Activated CD4-positive, alpha-beta T cell treated with anti-CD3 and anti-CD28 coated beads, Interleukin-2, amount 50 U/mL, for 1 hour (primary cell): ENCODE measurements at places on chromosomes 5 and 9.

DNA sequence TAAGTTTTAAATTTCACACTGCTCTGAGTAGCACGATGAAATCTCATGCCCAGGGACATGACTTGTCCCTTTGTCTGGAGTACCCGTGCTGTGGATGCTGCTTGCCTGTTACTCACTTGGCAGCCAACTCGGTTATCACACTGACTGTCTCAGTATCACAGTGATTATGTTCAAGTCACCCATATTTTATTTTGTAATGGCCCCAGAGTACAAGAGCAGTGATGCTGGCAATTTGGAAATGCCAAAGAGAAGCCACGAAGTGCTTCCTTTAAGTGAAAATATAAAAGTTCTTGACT is 22.8 kb upstream of the SCGB3A2 start:
- no peak for DNase-seq

- DNase-seq, result no peak
Measured at GRCh38 chr9:76905791-76906646, at the start of gene PRUNE2. Gene PRUNE2 (minus strand): TSS chr9:76906114. CDS start chr9:76905963, 151 bp downstream.

DNA sequence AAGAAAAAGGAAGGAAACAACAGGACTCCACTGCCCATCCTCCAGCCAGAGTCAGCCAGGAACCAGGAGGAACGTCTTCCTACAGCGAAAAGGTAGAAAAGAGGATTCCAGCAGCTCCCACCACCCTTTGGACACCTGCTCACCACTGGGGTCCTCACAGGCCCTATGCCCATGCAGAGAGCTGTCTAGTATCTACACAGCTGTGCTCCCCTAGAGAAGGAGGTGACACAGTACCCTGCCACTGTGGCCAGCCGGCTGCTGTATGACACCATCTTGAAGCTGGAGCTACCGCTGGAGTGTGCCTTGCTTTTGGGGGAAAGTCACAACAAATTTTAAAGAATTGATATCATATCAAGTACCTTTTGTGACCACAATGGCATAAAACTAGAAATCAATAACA is 92.6 kb downstream of the GTF3C4 start:
- no peak for DNase-seq

- no peak for DNase-seq
Measured at GRCh38 chr9:88789785-88790184, 201.5 kb upstream of the S1PR3 start.

- no peak for DNase-seq
Measured at GRCh38 chr9:134422301-134423090, 96.2 kb downstream of the RXRA start.

DNA sequence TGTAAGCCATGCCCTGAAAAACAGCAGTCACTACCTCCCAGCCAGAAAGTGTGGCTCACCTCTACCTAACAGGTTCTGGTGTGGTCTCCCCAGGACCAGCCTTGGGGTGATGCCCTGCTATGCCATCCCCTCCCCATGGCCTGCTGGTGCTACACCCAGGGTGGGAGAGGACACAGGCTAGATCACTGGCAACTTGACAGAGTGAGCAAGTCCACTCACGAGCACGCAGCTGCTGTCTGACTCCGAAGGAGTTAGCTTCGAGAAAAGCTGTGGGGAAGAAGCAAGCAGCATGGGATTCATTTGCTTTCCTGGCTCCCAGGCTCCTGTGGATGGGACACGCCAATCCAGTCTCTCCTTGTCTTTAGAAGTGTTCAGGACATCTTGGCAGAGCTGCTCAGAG is 102.2 kb downstream of the COL5A1 start:
- DNase-seq, result no peak

DNA sequence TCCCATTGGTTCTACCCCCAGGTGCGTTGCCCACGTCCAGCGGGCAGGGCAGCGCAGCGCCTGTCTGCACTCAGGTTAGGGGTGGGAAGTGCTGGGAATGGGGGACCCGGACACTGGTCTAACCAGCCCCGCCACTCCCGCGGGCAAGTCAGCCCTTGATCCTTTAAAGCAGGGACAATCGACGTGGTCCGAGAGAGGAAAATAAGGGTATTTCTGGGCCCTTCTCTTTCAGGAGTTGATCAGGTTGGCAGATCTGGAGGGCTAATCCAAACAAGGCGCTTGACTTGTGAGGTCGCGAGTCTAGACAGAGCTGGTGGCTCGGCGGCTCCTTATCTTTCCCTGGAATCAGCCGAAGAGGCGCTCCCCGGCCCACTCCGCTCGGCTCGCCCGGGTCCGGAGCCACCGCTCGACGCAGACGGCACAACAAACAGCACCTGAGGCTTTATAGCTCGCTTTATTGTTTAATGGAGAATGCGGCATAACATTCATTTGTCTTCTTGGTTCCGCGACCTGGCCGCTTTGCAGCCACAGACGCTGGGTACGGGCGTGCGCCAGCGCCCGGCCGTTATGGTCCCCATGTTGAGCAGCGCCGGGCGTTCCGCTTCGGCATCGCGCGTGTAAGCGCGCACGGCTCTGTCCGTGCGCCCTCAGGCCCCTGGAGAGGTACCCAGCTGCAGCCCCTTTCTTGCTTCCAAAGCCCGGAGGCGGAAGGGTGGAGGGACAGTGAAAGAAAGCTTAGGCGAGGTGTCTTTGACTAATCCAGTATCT is 15.8 kb downstream of the ISL1 start:
- no peak for DNase-seq

- DNase-seq, result no peak
Measured at GRCh38 chr5:121378046-121378445, 473.6 kb upstream of the FTMT start.

DNA sequence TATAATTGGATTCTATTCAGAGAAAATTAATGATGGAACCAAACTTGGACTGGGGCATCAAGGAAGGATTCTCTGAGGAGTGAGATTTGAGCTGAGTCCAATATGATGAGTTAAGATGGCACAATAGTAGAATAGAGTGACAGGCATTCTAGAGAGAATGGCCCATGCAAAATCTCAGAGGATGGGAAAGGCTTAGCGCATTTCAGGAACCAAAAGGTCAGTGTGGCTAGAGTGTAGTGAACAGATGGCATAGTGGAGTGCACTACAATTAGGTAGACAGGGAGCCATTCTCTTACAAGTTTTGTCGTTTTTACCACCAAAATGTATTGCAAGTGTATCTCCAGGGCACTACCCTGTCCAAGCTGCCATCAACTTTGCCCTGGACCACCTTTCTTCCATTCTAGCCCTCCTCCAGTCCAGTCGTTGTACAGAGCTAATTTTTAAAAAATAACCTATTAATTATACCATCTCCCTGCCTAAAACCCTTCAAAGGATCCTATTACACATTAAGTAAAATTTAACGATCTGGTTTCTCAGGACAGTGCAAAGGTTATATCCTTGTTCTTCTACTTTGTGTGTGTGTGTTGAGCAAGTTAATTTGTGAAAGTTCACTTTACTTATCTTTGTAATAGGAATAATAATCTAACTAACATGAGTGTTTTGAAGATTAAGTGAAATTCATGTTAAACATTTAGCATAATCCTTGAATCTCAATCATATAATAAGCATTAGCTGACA is 211.7 kb downstream of the COMMD10 start:
- DNase-seq, result no peak

- DNase-seq, result no peak
Measured at GRCh38 chr5:78521455-78521854, 127.1 kb downstream of the LHFPL2 start.

GRCh38 chr5:78591972-78592700 is 56.4 kb downstream of the LHFPL2 start:
- DNase-seq, result no peak

DNA sequence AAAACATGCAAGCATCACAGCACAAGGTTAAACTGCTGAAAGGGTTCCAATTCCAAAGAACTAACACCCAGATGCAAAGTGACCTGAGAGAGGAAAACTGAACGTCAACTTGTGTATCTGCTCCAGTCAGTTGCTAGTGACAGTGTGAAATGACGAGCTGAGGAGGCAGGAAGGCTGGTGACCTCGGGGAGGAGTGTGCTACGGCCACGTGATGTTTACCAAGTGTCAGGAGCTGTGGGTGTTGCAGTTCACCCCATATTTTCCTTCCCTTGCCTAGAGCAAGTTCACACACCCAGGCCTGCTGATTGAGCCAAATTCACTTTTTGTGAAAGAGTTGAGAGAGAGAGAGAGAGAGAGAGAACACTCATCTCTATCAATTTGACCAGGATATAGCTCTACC is 231.6 kb upstream of the ANKH start:
- no peak for DNase-seq

- DNase-seq, result no peak
Measured at GRCh38 chr9:131965841-131966240, 113.8 kb downstream of the MED27 start.

GRCh38 chr9:135101486-135101885 is 14.0 kb downstream of the OLFM1 start:
- DNase-seq, result no peak

- DNase-seq, result no peak
Measured at GRCh38 chr9:114105236-114105635, 6.1 kb upstream of the KIF12 start.

DNA sequence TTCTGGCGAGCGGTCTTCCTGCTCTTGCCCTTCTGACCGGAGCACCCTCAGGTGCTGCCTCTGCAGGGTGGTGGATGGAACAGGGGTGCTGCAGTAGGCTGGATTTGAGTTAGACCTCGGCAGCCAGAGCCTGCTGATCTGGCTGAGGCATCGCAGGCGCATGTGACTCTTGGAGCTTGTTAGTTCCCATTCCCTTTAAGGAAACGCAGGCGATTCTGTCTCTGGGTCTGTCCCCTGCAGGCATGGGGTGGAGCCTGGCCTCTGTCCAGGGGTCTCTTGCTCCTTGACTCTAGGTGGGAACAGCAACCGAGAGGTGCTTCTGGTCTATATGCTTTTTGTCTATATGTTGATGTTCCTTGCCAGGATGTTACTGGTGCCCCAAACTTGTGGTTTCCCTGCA is 3.1 kb downstream of the WNK2 start:
- DNase-seq, result no peak

DNA sequence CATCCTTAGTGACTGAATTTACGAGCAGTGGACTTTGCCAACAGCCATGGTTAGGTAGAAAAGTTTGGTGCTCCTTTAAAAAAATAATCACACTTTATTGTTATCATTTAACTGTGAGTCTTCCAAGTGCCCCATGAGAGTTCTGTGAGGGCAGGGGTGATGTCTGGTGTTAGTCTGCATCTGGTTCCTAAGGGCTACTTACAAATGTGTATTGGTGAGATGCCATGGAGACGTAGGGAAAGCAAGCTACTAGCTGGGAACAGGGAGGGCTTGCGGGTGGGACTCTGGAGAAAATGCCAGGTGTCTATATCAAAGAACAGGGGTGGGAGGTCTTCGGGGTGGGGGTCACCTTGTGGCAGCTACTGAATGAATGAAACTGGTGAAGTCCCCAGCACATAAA is 47.1 kb upstream of the EBF1 start:
- no peak for DNase-seq

DNA sequence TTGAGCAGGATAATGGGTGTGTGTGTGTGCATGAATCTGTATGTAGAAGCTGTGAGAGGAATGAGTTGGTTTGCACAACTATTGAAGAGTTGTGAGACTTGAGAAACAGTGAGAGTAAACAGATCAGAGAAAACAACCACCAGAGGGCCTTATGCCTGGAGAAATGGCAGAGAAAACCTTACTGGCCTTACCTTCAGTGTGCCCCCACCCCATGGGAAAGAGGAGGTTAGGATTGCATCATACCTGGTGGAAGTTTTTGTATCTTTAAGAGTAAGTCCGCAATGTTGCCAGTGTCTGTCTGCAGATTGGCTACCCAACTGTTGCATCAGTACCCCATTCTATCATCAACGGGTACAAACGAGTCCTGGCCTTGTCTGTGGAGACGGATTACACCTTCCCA is 1909.4 kb upstream of the WWC1 start:
- no peak for DNase-seq

DNA sequence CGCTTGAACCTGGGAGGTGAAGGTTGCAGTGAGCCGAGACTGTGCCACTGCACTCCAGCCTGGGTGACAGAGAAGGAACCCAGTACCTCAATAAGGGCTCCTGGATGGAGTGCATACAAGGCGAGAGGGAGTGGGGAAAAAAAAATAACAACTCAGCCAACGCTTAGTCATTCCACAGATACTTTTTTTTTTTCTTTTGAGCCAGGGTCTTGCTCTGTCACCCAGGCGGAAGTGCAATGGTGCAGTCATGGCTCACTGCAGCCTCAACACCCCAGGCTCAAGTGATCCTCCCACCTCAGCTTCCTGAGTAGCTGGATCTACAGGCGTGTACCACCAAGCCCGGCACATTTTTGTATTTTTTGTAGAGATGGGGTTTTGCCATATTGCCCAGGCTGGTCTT is 59.5 kb upstream of the GGTA1 start:
- DNase-seq, result no peak

DNA sequence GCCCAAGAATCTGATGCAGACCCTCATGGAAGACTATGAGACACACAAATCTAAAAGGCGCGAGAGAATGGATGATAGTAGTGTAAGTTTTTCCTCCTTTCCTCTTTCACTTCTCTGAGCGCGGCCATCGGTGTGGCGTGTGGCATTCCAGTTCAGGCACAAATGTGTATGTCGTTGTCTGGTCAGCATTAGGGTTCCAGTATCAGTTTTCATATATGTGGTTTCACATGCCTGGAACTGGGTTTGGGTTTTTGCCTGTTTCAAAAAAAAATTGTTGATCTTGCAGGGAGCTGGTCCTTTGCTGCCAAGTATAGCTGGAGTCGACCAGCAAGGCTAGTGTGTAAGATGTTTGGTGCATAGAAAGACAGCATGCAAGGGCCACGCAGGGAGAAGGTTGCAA is 51.5 kb downstream of the C9orf152 start:
- DNase-seq, result no peak

- DNase-seq, result no peak
Measured at GRCh38 chr5:60102961-60103693, 209.6 kb upstream of the PDE4D start.

DNA sequence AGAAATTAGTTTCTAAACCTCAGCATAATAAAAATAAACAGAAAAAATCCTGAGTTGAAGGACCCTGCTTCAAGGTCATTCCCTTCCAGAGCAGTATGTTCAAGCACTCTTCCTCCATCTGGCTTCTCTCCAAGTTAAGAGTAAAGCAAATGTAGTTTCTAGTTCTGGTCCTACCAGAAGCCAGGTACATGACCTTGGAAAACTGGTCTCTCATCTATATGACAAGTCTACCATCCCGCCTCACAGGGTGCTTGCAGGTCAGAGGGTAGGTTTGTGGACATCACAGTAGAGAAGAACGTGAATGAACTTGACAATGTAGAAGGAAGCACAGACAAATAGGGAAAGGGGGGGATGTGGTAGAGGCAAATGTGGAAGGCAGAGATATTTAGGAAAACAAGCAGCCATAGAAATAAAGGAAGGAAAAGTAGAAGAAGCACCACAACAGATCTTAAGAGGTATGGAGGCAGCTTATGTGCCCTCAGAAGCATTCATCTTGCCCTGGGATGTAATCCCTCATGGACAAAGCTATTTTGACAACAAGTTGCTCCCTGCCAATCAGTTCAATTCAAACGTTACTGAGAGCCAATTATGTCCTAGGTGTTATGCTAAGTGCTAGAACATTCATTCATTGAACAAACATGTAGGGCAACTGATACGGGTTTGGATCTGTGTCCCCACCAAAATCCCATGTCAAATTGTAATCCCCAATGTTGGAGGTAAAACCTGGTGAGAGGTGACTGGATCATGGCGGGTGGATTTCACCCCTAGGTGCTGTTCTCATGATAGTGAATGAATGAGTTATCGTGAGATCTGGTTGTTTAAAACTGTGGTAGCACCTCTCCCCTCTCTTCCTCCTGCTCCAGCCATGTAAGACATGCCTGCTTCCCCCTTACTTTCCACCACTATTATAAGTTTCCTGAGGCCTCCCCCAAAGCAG is 23.7 kb upstream of the CTNNAL1 start:
- DNase-seq, result no peak

- no peak for DNase-seq
Measured at GRCh38 chr9:3285365-3286161, 240.2 kb downstream of the RFX3 start.
